NCI-H187 treated with DMSO at 0.1 percent for 48 hours (cell line): ENCODE measurements at places on chromosomes 3 and 15.

- no peak for DNase-seq
These were observed 36.2 kb downstream of the KBTBD12 start for GRCh38 chr3:127951276-127951675.

GRCh38 chr15:64009241-64009640 is 37.0 kb downstream of the DAPK2 start:
- no peak for DNase-seq

GRCh38 chr3:157769378-157769777 is 266.2 kb upstream of the VEPH1 start:
- no peak for DNase-seq

GRCh38 chr15:77866596-77867125 is 210.8 kb downstream of the TBC1D2B start:
- no peak for DNase-seq

DNA sequence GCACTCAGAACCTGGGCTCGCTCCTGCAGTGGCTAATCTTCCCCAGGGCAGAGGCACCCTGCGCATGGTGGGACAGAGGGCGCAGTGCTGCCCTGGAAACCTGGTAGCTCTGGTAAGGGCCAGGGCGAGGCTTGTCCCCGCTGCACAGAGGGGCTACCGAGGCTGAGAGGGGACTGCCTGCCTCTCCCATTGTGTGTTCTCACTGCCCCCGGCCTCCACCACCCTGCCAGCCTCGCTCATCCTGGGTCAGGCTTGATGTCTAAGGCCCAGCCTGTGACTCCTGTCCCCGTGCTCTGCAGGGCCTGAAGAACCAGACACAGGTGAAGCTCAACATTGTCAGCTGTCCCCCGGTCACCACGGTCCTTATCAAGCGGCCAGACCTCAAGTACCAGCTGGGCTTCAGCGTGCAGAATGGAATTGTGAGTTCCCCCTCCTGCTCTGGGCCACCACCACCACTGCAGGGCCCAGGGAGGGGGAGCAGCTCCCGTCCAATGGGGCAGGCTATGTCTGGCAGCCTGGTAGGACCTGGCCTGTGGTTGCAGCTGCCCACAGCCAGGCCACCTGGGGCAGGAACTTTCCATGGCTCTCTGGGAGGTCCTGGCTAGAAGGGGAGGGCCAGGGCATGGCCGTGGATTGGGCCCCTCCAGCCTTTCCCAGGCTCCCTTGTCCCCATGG is 161.5 kb downstream of the NSMCE3 start:
- DNase-seq: no peak

GRCh38 chr3:167885277-167885676 is 149.8 kb downstream of the SERPINI1 start:
- DNase-seq: no peak

GRCh38 chr3:30639937-30640336 is 33.5 kb downstream of the TGFBR2 start:
- DNase-seq: no peak

GRCh38 chr3:186181901-186182300 is 73.0 kb upstream of the ETV5 start:
- DNase-seq: no peak

DNA sequence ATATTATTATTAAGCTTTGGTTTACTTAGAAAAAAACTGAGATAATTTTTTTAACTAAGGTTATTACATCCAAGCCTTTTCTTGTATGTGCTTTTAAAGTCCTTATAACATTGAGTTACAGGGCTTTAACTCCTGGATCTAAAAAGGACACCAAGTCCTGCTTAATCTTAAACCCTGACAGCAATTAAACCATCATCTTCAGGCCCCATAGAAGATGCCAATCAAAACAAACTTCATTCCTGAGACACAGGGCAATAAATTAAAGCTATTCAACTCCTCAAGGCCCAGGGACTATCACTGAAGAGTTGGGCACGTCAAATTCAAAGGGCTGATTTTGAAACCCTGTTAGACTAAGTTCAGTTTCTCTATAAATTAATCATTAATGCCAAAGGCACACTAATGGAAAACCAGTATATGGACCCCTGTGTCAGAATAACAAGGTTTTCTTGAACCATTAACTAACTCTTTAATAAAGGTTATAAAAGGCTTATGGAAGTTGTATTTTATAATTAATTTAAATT is 1152.6 kb downstream of the NSUN3 start:
- no peak for DNase-seq

GRCh38 chr15:47326410-47327333 is 390.6 kb upstream of the SEMA6D start:
- no peak for DNase-seq

DNA sequence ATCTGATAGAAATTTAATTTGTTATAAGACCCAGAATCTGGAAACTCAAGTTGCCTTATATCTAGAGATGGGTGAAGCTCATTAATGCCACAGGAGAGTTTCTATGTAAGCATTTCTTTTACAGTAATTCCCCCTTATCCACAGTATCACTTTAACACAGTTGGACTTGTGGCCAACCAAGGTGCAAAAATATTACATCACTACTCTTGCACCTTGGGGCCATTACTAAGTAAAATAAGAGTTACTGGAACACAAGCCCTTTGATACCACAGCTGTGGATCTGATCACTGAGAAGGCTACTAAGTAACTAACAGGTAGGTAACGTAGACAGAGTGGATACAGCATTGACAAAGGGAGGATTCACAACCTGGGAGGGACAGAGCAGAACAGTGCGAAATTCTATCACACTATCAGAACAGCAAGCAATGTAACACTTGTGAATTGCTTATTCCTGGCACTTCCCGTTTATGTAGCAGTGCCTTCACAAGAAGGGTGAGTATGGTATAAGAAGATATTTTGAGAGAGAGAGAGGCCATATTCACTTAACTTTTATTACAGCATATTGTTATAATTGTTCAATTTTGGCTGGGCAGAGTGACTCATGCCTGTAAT is 33.9 kb upstream of the TOPBP1 start:
- DNase-seq: no peak

GRCh38 chr3:48039487-48040190 is 23.4 kb upstream of the MAP4 start:
- no peak for DNase-seq

DNA sequence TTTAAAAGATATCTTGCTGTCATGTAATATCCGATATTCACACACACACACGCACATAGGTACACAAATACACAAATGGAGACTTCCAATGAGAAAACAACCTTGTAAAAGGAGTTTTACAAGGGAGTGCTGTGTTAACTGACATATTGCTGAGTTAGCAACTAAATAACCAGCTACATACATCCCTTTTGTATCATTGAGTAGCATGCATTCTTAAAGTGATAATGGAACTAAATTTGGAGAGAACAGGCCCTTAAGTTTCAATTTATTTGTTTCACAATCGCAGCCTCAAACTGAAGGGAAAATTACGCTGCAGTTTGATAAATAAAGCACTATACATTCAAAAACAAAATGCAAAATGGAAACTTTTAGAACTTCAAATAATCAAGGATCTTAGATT is 1046.0 kb upstream of the NR2F2 start:
- DNase-seq: no peak

GRCh38 chr15:51830276-51830806 is 888 bp downstream of the TMOD3 start:
- no peak for DNase-seq

GRCh38 chr3:54134155-54134554 is 11.8 kb downstream of the CACNA2D3 start:
- no peak for DNase-seq

DNA sequence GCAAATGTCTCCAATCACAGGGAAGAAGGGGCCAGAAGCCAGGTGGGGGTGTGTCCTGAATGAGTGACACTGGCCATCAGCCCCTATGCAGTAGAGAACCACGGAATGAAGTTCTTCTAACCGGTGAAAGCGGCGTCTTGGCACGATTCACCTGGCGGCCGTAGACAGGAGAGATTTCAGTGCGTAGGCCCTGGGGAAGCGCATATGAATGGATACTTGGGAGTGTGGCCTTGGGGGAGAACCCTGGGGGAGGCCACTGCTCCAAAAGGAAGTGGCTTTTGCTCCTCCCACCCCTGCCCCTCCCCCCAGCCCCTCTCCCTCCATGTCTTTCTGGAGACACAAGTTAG is 43.6 kb downstream of the RBPMS2 start:
- no peak for DNase-seq

GRCh38 chr15:98823012-98823458 is 174.7 kb downstream of the IGF1R start:
- peak; percentile 84 for DNase-seq

DNA sequence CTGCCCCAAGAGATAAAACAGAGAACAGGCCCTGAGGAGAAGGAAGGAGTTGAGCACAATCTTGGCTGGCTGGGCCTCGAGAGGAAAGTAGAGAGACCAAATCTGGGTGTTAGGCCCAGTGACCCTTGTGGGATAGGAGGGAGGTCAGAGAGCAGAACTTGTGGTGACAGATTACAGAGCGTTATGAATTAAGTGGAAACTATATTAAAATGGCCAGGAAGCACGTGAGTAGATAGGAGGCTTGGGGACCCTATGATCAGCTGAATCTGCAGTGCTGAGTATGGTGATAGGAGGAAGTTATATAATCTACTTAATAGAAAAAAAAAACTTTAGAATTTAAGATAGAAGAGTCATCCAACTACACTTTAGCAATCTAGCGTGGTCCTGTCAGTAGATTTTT is 30.0 kb downstream of the ST6GAL1 start:
- DNase-seq: no peak

DNA sequence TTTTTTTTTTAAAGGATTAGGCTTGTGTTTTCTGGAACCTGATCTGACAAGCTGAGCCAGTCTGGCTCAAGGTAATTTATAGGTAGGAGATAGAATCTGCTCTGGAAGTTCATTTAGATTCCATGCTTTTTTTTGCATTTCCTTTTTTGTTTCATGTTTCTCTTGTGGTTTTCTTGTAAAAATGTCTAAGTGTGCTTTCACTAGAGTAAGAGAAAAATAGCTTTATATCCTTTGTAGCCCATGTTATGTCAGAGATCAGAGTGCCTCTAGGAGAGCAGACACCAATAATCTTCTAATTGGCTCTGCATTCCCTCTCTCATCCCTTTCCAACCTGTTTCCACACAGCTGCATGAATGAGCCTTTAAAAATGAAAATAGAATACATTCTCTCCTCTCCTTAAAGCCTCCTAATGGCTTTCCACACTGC is 389.8 kb upstream of the KCNMB2 start:
- no peak for DNase-seq

GRCh38 chr15:60391722-60392315 is 6.0 kb downstream of the ANXA2 start:
- no peak for DNase-seq

DNA sequence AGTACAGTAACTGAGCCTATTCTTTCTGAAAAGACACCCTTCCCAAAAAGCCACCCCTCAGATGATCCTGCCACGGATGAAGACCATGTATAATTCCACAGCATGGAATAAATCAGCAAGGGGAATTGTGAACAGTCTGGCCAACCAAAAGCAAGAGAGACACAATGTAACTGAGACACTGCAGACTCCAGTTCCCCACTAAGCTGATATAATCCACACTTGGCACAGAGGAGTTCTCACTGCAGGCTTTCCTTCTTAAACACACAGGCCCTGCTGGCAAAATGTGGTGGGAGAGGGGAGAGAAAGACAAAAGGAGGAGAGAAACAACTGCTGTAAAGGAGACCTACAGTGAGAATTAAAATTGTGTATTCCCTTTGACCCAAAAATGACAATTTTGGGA is 12.7 kb downstream of the GPR156 start:
- no peak for DNase-seq

DNA sequence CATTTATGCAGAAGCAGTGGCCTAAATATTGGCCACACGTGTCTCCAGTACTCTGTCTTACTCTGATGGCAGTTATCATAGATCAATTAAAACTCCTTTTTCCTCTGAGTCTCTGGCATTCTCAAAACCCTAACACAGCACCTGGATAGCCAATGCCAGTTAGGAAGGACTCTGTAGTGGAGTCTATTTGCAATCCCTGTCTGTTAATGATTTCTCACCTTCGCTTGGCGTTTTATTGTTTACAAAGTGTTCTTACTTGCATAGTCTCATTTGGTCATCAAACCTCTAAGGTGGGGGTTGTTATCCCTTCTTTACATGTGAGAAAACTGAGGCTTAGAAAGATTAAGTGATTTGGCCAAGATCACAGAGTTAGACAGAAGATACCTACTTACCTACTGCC is 258.8 kb downstream of the IL5RA start:
- DNase-seq: no peak

- no peak for DNase-seq
These were observed 32.7 kb downstream of the TUBGCP4 start for GRCh38 chr15:43403616-43404015.

GRCh38 chr3:124142389-124142970 is 150.6 kb upstream of the ROPN1 start:
- DNase-seq: no peak

DNA sequence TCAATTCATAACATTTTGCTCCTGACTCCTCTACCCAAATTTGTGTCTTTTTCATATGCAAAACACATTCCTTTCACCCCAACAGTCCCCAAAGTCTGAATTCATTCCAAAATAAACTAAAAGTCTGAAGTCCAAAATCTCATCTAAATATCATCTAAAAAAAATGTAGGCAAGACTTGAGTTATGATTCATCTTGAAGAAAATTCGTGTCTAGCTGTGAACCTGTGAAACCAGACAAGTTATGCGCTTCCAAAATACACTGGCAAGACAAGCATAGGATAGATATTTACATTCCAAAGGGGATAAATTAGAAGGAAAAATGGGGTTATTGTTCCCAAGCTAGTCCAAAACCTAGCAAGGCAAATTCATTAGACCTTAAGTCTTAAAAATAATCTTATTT is 1302.0 kb upstream of the GBE1 start:
- no peak for DNase-seq
